ENCODE measurements at places on chromosomes 2 and 18. TPM values are rescaled to one million over a fixed set of nuclear protein-coding genes. Genes with fewer than 3 reads are reported as not detected.

DNA sequence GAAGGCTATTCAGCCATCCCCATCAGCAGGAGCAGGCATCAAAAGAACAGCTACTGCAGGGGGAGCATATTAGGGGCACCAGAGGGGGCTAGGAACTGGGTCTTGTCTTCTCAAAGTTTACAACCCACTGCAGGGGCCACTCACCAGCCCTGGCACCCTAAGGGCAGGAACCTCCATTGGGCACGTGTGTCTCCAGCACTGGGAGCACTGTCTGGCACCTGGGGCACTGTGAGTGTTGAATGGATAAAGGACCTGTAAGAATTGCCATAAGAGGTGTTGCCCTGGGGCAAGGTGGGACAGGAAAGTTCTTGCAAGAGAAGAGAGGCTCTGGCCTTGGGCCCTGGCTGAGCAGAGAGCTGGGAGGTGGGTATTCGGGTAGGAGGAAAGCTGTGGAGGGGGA lies 1.4 kb upstream of the STEAP3 start:
- no peak for DNase-seq

- no peak for DNase-seq
Observed at GRCh38 chr2:236130349-236130998, 37.7 kb downstream of the GBX2 start.

DNA sequence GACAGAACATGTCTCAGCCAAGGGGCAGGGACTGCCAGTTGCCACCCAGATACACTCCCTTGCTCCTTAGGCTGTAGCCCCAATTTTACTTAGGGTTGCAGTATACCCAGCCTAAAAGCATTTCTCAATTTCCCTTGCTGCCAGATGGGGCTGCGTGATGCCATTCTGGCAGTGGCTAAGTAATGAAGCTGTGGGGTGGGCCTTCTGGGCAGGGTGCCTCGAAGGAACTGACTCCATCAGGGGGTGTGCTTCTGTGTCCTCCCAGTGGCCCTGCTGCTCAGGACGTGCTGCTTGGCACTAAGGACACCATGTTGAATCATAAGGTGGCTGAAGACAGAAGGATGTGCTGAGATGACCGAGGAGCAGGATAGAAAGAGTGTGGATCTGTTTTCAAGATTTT lies 74.2 kb downstream of the VWA3B start:
- no peak for DNase-seq

The IFIH1 gene
- total RNA-seq: 14.4 TPM

The PPP1CB gene
- 272 TPM for total RNA-seq

Data from ovary (tissue), 10 donors.